ENCODE measurements at places on chromosomes 13 and 19.
A peak's percentile ranks its signal among the peaks of the same experiment; 100 is the strongest.

DNA sequence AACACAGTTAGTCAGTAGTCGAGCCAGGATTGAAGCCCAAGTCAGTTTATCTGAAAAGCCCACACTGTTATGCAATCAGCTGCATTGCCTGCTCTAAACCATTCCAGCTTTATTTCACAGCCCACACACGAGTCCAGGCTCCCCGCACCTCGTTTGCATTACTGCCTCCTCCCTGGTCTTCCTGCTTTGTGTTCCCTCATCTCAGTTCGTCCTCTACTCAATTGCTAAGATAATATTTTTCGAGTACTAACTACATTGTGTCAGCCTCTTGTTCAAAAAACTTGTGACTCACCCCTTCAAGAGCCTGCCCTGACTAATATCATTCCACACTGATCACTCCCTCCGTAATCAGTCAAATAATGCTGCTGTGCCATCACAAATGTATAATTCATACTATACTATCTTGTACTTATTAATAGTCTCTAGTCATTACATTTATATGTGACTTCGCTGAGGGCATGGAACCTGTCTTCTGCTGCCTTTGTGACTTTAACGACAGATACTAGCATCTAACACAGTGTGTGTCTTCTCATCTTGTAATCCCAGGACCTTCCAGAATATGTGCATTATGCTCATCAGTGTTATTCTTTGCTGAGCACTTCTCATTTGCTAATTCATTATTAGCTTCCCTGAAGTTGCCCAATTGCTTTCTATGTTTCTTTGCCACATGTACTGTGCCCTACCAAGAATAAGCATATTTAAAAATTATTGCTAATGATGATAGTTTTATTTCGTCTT is 26.2 kb upstream of the WDFY2 start:
- DNase-seq = no peak

DNA sequence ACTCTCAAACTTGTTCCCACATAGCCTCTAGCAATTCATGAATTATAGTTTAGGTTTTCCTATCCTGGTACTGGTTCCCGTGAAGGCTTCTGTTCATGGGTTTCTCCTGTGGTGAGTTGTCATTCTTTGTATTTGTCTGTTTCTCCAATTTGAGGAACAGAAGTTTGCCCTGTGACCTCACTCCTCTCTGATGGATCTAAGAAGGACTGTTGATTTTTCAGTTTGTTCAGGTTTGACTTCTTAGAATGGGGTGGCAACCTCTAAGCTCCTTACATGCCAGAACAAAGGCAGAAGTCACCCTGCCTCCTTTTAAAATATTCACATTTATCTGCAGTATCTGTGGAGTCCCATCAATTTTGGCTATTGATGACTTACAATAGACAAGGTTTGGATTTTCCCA is 354.0 kb downstream of the SPRY2 start:
- DNase-seq = no peak

GRCh38 chr13:45511310-45512097 is 46.8 kb downstream of the COG3 start:
- DNase-seq = peak; percentile 45

- DNase-seq = no peak
Observed at GRCh38 chr19:56678205-56678604, 6.6 kb upstream of the ZNF835 start.

- no peak for DNase-seq
Observed at GRCh38 chr13:43078399-43078798, 55.0 kb downstream of the DNAJC15 start.

- no peak for DNase-seq
Observed at GRCh38 chr19:35414442-35414841, 33.6 kb upstream of the FFAR2 start.

GRCh38 chr19:39398297-39398864 is 7.2 kb downstream of the MED29 start:
- peak; percentile 60 for DNase-seq

DNA sequence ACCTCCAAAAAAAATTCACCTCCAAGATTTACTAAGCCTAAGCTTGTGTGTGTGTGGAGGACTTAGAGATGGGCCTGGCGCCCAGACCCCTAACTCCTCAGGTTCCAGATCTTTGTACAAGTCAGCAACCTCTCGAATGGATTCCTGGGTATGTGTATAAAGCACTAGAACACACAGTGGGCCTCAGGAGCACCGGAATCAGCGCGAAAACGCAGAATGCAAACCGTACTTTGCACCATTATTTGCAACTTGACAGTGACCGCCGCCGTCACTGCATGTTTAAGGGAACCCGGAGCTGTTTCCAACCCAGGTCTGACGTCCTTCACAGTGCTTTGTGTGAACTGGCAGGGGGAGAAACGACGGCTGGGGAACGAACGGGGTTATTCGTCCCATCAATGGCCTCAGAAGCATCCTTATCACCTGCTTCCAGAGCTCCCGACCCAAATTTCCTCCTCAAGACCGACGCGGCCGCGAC is 688 bp downstream of the ZNF606 start:
- DNase-seq = peak; percentile 6

GRCh38 chr13:24683838-24684599 is 3.8 kb downstream of the ATP12A start:
- DNase-seq = no peak

- no peak for DNase-seq
Observed at GRCh38 chr19:29881386-29881785, 60.7 kb upstream of the URI1 start.

GRCh38 chr13:110274687-110275086 is 32.3 kb downstream of the COL4A1 start:
- no peak for DNase-seq

- peak; percentile 63 for DNase-seq
Observed at GRCh38 chr13:27379694-27380641, 44.5 kb upstream of the GTF3A start.

- DNase-seq = no peak
Observed at GRCh38 chr13:114049026-114049425, 75.2 kb upstream of the C13orf46 start.

- DNase-seq = no peak
Observed at GRCh38 chr19:35935911-35936737, at the start of gene LRFN3. Gene LRFN3, plus strand, starts transcription at chr19:35936374. Its CDS starts 3,052 bp downstream, at chr19:35939426.

GRCh38 chr19:42286349-42287016 is 15.4 kb upstream of the PRR19 start:
- DNase-seq = no peak

- no peak for DNase-seq
Observed at GRCh38 chr19:45667620-45668341, at the start of gene GIPR. Gene GIPR, plus strand, starts transcription at chr19:45668221. Its CDS starts 1,300 bp downstream, at chr19:45669521.

DNA sequence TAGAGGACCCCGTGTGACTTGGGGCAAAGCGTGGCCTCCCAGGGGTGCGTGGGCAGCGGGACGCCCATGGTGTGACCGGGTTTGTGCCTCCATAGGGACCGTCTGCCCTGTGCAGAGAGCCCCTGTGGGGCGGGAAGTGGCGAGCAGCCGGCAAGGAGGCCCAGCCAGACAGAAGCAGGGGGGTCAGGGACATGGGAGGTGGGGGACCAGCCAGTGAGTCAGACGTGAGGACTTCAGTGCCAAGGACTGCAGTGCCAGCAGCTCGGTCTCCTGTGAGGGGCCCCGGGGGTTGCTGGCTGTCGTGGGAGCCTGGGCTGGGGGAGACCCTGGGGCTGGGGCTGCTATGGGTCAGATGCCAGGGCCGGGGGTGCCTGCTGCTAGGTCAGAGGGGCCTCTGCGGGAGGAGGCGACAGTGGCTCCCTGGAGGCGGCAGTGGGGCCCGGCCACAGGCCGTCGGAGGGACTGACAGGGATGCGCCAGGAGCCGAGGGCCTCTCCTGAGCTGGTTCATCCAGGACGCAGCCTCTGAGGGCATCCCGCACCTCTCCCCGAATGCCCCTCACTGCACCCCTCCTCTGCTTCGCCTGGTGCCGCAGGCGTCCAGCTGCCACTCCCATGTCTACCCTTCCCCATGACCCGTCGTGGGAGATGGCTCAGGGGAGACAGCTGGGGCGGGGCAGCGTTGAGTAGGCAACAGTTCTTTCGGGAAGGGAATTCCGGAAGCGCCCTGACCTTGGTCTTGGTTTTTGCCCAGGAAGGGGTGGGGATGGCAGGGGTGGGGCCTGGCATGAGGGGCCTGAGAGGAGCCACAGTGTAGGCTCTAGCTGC is 80.0 kb downstream of the KDM4B start:
- DNase-seq = no peak

DNA sequence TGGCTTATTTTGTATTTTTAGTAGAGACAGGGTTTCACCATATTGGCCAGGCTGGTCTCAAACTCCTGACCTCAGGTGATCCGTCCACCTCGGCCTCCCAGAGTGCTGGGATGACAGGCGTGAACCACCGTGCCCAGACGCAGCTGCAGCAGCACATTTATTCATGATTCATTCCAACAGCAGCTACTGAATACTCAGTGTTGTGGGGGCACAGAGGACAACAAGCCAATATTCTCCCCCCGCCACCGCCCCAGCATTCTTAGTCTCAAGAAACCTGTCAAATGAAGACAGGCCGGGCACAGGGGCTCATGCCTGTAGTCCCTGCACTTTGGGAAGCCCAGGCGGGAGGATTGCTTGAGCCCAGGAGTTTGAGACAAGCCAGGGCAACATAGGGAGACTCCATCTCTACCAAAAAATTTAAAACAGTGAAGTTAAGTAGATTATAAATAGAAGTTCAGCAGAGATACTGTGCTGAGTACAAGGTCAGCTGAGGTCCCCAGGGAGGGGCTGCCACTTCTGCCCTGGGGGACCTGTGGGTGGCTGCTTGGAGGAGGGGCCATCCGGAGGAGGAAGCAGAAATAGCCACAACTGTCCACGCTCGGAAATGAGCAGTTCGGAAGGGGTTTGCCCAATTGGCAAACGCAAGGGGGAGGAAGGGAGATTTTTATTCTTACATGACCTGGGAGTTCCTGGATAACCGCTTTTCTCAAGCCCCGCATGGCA is 4.3 kb downstream of the DOT1L start:
- DNase-seq = peak; percentile 86

DNA sequence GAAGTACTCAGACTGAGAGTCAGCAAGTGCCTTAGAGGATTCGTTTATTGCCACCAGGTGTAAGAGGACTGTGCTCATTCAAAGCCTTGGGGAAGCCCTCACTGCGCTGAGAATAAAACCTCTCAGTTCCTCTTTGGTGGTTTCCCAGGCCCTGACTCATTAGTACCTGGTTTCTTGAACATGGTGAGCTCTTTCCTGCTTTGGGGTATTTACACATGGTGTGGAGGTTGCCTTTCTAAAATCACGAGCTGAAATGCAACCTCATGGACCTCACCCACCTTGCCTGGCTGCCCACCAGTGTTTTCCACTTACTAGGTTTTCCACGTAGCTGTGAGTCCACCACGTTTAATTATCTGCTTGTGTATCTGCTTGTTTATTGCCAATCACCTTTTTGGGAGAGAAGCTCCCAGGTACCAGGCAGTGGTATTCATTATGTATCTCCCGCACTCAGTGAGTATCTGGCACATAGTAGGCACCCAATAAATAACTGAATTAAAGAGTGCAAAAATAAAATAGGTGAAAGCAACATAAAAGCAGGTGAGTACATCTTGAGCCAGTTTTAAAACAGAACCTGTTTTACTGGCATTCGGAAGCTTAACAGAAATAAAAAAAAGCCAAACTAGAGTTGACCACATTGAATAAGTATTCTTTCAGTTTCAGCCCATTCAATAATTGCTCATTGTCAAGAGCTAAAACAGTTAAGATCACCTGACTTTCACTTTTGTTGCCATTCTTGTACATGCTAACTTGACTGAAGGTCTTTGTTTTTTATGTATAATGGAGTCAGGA is 533.0 kb downstream of the MYO16 start:
- peak; percentile 72 for DNase-seq

DNA sequence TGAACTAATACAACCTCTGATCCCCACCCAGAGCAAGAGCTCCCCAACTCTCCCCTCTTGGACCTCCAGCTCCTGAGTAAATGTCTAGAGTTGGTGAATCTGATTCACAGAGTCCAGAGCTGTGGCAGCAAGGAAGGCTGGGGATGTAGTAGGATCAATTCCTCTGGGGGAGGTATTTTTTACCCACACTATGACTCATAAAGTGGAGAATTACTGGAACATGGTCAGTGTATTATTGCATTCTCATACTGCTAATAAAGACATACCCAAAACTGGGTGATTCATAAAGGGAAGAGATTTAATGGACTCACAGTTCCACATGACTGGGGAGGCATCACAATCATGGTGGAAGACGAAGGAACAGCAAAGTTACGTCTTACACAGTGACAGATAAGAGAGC is 496.7 kb downstream of the EFNB2 start:
- DNase-seq = no peak

DNA sequence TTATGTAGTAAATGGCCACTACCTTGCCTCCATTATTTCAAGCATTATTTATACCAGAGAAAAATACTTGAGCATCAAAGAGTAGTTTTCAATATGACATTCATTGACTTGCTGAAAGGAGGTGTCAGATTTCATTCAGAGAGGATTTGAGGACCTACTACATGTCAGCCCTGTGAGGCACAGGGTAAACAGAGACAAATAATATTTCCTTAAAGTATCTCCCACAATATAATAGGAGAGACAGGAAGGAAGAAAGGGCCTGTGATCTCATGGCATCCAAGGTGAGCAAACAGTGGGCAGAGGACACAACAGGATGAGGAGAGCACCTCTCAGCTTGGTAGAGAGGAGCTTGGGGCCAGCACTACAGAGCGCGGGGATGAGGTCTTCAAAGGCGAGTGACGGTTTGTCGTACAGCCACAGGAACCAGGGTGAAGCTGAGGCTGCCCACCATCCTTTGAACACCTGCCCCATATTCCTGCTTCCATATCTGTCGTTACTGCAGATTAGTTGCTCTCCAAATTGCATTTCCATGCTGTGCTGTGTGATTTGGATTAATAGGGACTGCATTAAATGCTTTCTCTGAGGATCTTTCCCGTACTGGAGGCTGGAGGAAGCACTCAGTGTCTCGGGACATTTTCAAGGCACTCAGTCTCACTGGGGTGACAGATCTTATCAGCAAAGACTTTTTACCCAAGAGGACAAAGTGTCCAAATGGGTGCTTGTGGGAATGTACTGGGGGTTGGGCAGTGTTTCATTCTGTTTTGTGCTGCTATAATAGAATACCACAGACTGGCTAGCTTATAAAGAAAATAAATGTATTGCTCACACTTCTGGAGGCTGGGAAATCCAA is 59.2 kb downstream of the GJA3 start:
- DNase-seq = no peak

- DNase-seq = no peak
Observed at GRCh38 chr19:34353546-34353945, 11.4 kb upstream of the GPI start.

DNA sequence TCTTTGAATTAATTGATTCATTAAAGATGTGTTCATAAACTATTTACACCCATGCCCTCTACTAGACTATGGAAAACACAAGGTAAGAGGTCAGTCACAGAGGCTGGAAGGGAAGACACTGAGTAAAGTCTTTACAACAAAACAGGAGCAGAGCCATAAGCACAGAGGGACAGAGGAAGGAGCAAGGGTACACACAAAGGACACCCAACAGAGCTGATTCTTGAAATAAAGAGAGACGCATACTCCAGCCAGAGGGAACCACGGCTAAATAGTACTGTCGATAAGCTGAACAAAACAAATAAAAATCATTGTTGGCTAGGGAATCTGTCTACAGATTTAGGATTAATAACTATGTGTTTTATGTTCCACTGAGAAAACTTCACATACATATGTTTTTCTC is 289.2 kb downstream of the EFNB2 start:
- DNase-seq = no peak

Data from GF-D8 (cell line).